ENCODE measurements at places on chromosomes 6 and 20. TPM values are rescaled to one million over a fixed set of nuclear protein-coding genes. Genes with fewer than 3 reads are reported as not detected.

The SS18L1 gene
- total RNA-seq = 12.8 TPM

The TFAP2D gene
- total RNA-seq = not detected

The EYA4 gene
- total RNA-seq = 23.7 TPM

The AKAP12 gene
- total RNA-seq = 27.3 TPM

The DPPA5 gene
- total RNA-seq = not detected

The TNNC2 gene
- total RNA-seq = not detected

The SLC17A1 gene
- total RNA-seq = not detected

The PSORS1C1 gene
- total RNA-seq = 0.64 TPM

The HCK gene
- total RNA-seq = not detected

The TFAP2C gene
- 11.7 TPM for total RNA-seq

The PTCRA gene
- not detected for total RNA-seq

The BPI gene
- total RNA-seq = not detected

The ENPP4 gene
- total RNA-seq = not detected

The PLCB4 gene
- 22.7 TPM for total RNA-seq

The DCDC2 gene
- total RNA-seq = not detected

The LINC00237 gene
- total RNA-seq = not detected

The CUTA gene
- 266 TPM for total RNA-seq

The SRMS gene
- not detected for total RNA-seq

The TRIM31 gene
- total RNA-seq = 0.03 TPM

The SLC16A10 gene
- 5.2 TPM for total RNA-seq

The CFAP206 gene
- not detected for total RNA-seq

The NKX2-4 gene
- total RNA-seq = 3.1 TPM

The CST4 gene
- total RNA-seq = not detected

The LRRC73 gene
- 0.07 TPM for total RNA-seq

The PAX1 gene
- total RNA-seq = not detected

The TBC1D32 gene
- 1.9 TPM for total RNA-seq

The BPIFB4 gene
- total RNA-seq = not detected

The F13A1 gene
- total RNA-seq = not detected

The ABHD16B gene
- not detected for total RNA-seq

The ATP9A gene
- 2.4 TPM for total RNA-seq

The FAM83D gene
- 73.1 TPM for total RNA-seq

The TCFL5 gene
- total RNA-seq = 9.6 TPM

The EBF4 gene
- not detected for total RNA-seq

The CRISP3 gene
- total RNA-seq = not detected

The LY6G5B gene
- 2.6 TPM for total RNA-seq

The CEP57L1 gene
- total RNA-seq = 25.5 TPM

The CLVS2 gene
- total RNA-seq = not detected

The CPNE5 gene
- 1.3 TPM for total RNA-seq

The VWA7 gene
- 0.77 TPM for total RNA-seq

The RFX6 gene
- not detected for total RNA-seq

The RAB23 gene
- total RNA-seq = 12.8 TPM

The HNF4A gene
- 0.34 TPM for total RNA-seq

The DOK5 gene
- total RNA-seq = 0.31 TPM

The SAMD5 gene
- 1.3 TPM for total RNA-seq

The C6orf132 gene
- total RNA-seq = not detected

The BMP7 gene
- 0.03 TPM for total RNA-seq

The PRICKLE4 gene
- 0.39 TPM for total RNA-seq

The FAM83C gene
- not detected for total RNA-seq

The MCHR2 gene
- total RNA-seq = not detected

The HLA-B gene
- 11.8 TPM for total RNA-seq
